Upper lobe of left lung (tissue), 6 donors: ENCODE measurements at places on chromosomes 4 and X. TPM values are rescaled to one million over a fixed set of nuclear protein-coding genes. Genes with fewer than 3 reads are reported as not detected.

The CFAP99 gene
- total RNA-seq: 13.8 TPM

The PABPC4L gene
- 0.46 TPM for total RNA-seq

The GATA1 gene
- not detected for total RNA-seq

The MAGED1 gene
- 69.0 TPM for total RNA-seq

The SNCA gene
- 15.0 TPM for total RNA-seq

The NUDT10 gene
- 0.34 TPM for total RNA-seq

The CDKL2 gene
- total RNA-seq: 24.1 TPM

The TMEM144 gene
- 16.7 TPM for total RNA-seq

The ARHGEF38 gene
- 33.5 TPM for total RNA-seq

The CCDC120 gene
- total RNA-seq: 9.3 TPM

The ZDHHC15 gene
- total RNA-seq: 1.6 TPM

The CT45A1 gene
- not detected for total RNA-seq

The SPANXD gene
- total RNA-seq: not detected

The SH3BP2 gene
- total RNA-seq: 194 TPM

The VCX gene
- not detected for total RNA-seq

The NEIL3 gene
- 0.76 TPM for total RNA-seq

The UBA1 gene
- 128 TPM for total RNA-seq

The DGKK gene
- total RNA-seq: not detected
